ENCODE measurements at places on chromosomes 12 and 14.

DNA sequence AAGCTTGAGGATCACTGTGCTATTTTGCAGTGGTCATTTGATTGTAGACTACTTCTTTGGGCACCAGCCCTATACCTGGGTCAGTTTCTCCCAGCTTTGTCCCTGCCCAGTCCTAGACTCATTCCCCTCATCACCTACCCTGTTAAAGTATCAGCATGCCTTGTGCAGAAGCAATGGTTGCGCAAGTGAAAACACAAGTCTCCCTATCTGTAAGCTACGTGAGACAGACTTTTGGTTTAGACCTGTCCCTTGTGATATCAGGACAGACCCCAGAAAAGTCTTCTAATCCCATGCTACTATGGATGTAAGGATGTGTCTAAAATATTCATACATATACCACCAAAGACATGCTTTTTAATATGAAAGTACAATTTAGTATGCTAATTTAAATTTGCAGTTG, 88.8 kb upstream of the ATP2B1 start:
- no peak for DNase-seq

DNA sequence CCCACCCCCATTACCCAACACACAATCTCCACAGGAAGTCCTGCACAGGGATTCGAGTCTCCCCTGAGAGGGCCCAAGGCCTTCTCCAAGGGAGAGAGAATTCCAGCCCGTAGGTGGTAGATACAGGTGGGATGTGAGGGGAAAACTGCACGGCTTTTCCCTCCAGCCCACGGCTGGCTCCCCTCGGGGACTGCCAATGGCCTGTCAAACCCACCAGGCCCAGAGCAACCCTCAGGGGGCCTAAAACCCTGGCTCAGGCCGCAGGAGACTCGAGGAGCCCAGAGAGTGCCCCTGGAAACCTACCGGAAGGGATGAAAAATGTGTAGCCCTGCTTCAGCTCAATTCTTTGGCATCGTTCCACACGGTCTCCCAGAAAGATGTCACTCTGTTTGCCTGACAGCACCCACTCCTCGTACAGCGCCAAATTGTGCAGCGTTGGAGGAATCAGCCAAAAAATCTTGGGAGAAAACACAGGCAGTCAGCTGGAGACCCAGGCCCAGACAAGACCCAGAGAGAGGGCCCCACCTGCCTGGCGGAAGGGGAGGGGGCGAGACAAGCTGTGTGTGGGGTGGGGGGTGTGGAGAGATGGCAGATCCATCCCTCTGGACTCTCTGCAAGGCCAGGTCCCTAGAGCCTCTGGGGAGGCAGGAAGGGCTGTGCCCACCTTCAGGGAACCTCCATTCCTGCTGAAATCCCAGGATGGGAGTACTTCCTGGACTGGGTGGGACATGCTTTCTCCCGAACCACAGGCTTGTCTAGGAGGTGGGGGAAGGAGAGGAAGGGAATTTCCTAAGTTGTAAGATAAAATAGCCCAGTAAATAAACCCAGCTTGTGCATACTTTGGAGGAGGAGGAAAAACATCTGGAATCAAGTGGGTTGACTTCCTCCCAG, 48.1 kb downstream of the KDM2B start:
- no peak for DNase-seq

- DNase-seq, result no peak
These were observed 364.5 kb upstream of the DIO2 start for GRCh38 chr14:80575763-80576162.

- no peak for DNase-seq
These were observed 12.0 kb upstream of the STXBP6 start for GRCh38 chr14:25062022-25062321.

- no peak for DNase-seq
These were observed 138.4 kb downstream of the STXBP6 start for GRCh38 chr14:24911324-24912109.

DNA sequence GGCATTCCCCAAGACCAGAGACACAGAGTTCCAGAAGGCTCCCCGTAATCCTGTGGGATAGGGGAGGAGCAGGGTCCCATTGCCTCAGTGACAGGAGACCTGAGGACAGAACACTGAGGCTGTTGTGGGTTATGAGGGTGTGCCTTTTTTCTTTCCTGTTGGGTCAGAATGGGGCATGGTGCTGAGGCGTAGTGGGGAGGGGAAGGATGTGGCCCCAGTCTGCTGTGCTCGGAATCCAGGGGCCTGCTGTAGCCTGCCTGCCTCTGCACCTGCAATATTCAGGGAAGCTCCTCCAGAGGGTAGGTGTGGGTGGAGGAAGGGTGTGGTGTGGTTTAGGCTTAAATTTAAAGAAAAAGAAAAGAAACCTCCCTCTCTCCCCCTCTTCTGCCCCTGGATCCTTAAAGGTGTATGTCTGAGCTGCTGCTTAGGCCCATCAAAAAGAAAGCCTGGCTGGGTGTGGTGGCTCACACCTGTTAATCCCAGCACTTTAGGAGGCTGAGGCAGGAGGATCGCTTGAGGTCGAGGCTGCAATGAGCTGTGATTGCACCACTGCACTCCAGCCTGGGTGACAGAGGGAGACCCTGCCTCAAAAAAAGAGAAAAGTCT, 18.7 kb downstream of the PLEKHG3 start:
- no peak for DNase-seq
